ENCODE measurements at places on chromosomes 2 and 18.

- no peak for DNase-seq
These were observed 90.9 kb downstream of the PLA2R1 start for GRCh38 chr2:159971365-159972152.

DNA sequence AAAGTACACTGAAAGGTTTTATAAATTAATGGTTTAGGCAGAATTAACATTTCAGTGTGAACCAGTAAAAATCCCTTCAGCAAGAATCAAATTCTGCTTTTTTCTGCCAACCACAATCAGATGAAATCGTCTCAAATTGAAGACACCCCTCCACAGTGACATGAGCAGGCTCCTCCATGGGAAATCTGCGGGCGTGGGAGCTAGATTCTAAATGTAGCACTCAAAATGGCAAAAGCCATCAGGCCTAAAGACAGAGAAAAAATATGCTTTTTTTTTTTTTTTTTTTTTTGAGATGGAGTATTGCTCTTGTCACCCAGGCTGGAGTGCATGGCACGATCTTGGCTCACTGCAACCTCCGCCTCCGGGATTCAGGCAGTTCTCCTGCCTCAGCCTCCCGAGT is 55.8 kb upstream of the MRPS9 start:
- DNase-seq, result no peak

- peak; percentile 13 for DNase-seq
These were observed 33.8 kb downstream of the SMC6 start for GRCh38 chr2:17719562-17720371.

GRCh38 chr2:173300458-173300857 is 54.2 kb upstream of the CDCA7 start:
- peak; percentile 4 for DNase-seq

- no peak for DNase-seq
These were observed 1.0 kb downstream of the IRS1 start for GRCh38 chr2:226798422-226799210.

DNA sequence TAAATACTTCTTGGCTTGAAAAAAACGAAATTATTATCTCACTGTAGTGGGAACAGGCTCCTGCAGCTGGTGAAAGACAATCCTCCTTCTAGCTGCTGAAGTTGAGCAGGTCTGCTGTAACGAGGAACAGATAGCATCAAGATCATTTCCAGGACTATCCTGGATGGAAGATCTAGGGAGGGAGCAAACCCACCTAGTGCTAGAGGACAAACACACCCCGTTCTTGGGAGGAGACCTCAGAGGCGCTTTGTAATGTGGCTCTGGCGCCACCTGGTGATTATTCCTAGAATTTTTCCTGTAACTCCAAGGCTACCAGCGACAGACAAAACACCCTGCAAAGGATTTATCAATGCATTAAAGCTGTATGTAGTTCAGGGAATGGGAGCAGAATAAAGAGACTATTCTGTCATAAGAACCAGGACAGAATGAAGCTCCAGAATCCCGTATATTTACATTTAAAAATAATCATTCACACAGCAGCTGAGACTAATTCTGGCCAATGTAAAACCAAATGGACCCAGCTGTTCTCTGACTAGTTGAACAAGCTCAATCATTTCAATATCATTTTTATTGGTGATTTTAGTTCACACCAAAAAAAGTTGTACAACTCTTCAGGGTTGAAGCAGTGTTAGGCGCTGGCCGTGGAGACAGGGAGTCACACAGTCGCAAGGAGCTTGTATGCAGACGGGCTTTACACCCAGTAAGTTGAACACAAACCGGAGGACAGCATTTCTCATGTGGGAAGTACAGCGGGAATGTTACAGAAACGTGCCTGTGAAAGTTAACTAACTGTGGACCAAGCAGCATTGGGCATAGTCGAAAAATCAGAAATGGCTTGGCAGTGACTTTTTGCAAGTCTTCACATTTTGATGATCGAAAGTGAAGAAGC is 290.3 kb downstream of the TRIB2 start:
- peak; percentile 51 for DNase-seq

DNA sequence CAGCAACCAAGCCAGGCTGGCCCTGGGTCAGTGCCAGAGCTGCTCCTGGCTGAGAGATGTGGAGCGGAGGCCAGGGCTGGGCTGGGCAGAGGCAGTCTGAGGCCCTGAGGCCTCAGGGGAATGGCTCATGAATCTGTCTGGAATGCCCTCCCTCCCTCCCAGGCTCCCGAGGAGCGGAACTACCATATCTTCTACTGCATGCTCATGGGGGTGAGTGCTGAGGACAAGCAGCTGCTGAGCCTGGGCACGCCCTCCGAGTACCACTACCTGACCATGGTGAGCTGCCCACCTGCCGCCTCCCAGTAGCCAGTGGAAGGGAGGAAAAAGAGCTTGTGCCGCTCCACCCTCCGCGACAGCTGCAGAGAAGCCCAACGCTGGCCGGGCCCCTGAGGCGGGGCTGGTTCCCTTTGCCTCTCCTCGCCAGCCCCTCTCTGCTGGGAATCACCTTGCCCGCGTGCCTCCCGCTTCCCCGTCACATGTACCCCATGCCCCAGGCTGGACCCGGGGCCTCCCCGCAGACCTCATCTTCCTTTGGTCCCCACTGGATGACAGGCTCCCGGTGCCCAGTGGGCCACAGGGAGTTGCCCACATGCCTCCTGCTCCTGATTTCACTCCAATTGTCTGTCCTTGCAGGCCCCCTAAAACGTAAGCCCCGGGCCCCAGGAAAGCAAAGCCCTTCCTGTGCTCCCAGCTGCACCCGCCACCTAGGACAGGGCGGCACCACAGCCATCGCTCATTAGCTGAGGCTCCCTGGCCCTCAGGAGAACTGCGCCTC is 41.1 kb downstream of the MYO7B start:
- no peak for DNase-seq

- no peak for DNase-seq
These were observed 1.7 kb upstream of the USP14 start for GRCh38 chr18:156514-157230.

- DNase-seq, result no peak
These were observed 135.4 kb upstream of the APCDD1 start for GRCh38 chr18:10319026-10319425.

GRCh38 chr18:8006979-8007378 is 439.9 kb downstream of the PTPRM start:
- no peak for DNase-seq

GRCh38 chr2:71839826-71840225 is 307.8 kb downstream of the CYP26B1 start:
- no peak for DNase-seq

DNA sequence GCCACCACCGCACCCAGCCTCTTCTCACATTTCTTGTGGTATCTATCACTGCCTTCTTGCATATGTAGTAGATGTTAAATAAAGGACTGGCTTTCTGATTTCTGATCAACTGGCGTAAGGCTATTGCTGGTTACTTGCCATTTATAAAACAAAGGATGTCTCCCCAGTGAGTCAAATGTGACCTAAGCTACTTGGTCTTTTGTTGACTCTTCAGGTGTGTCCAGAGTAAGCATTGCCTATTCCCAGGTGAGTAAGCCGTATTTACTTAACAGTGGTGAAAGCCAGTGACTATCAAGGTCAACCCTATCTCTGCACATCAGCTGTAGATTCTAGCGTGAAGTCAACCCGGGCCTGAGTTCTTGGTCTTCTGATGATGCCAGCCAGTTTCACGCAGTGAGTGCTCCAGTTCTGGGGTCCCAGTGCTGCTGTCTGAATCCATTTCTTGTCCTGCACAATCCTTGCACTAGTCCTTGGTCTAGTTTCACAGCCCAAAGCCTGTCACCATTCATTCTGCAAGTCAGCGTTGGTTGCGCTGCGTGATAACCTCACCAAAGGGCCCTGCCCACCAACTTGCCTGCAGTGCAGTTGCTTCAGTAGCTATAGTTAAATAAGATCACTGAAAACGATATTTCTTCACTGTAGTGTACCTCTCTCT is 120.2 kb downstream of the GBX2 start:
- DNase-seq, result no peak

- no peak for DNase-seq
These were observed 5.9 kb upstream of the ATP5MC3 start for GRCh38 chr2:175187378-175187777.

DNA sequence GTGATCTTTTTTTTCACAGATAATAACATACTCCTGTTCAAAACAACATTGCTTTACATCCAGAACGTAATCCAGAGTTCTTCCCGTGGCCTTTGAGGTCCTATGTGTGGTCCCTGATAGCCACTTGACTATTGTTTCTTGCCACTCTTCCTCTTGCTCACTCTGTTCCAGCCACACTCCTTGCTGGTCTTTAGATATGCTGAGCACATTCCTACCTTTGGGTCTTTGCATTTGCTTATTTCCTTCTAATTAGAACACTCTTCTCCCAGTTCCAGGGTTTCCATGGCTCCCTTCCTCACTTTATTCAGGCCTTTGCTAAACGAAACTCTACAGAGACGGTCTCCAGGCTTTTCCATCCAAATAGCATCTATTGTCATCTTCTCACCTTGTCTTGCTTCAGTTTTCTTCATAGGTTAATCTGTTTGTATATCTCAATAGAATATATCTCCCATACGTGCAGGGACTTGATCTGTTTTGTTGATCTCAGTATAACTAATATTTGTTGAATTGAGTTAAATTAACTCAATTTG is 59.9 kb downstream of the ACSL3 start:
- no peak for DNase-seq

DNA sequence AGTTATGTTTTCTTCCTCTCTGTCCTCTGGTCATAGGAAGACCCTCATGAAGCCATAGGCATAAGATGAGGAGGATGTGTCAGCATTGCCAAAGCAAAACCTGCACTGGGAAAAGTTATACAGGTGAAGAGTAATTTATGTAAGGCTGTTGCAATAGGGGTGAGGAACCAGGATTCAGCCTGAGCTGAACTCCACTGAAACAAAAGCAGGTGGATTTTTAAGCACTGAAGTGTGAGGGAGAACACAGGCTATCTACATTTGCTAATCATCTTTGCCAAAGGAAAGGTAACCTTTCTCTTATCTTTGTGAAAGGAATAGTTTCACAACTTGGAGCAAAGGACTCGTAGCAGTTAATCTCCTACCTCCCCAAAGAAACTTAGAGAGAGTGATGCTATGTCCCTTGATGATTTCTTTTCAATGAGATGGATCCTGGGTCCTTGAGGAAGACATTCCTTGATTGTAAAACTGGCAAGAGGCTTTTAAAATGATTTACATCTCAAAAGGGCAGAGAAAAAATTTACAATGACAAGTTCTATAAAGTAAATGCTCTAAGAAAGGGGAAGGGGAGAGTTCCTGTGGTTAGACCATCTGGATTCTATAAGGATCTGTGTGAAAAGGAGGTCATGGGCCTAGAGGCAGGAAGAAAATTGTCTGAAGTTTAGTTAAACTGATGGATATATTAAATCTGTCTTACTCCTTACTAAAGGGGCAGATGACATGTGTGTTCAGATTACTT is 385.4 kb upstream of the CDH7 start:
- DNase-seq, result no peak

DNA sequence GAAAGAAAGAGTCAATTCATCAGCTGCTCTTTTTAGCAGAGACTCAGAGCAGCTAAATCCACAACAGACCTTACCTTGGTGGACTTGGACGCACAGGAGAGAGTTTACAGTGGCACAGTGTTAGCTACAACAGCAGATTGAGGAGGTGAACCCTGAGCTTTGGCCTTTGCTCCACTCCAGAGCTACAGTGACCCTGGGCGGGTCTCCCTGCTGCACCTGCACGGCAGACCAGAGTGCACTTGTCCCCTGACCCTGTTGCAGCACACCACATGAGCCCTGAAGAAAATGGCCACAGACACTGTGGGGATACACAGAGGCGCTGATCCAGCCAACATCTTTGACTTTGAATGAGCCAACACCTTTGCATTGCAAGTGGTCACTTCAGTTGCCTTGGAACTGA is 11.0 kb downstream of the SLC19A3 start:
- DNase-seq, result no peak

- no peak for DNase-seq
These were observed 18.9 kb downstream of the GNLY start for GRCh38 chr2:85712849-85713612.

- no peak for DNase-seq
These were observed 35.3 kb downstream of the NHEJ1 start for GRCh38 chr2:219125225-219125885.

- no peak for DNase-seq
These were observed 220.2 kb downstream of the ALPK2 start for GRCh38 chr18:58408665-58409064.

DNA sequence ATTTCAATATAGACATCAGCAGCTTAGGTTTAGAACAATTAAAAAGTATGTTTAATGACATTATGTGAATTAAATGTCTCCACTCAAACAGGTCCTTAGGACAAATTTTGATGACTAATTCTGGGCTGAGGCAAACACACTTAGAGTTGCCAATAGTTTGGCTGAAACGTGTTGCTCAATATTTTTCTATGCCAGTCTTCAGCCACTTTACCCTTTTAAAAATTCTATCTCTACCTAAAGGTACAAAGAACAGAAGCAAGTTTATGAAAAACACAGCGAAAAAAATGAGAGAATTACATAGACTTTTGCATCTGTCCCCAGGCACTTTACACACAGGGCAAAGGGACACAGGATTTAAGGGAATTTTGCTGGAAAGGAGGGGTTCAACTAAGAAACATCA is 4.5 kb downstream of the IDH1 start:
- no peak for DNase-seq

DNA sequence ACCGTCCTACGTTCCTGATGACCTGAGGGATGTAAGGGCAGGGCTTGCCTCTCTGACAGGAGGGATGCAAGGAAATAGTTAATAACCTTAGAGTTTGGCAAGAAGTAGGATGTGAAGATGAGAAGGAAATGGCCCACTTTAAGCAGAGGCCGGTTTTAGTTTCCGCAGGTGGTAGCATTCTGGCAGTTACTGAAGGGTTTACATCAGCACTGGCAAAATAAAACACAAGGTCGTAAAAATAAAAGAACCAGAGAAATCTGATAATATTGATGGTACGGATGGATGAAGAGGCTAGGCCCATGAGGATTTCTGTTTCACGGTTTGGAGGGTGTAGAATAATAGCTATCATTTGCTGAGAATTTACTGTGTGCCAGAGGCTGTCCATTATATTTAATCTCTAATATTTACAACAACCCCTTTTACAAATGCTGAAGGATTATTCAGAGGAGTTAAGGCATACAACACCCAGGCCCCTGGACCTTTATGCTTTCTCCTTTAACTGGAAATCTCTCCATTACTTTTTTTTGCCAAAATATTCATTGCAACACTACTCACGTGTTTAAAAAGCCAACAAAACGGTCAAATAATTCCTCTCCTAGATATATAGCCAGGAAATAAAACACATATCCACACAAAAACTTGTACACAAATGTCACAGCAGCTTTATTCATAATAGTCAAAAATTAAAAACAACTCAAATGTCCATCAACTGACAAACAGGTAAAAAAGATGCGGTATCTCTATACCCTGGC is 28.5 kb downstream of the DAPL1 start:
- DNase-seq, result no peak

All from NCI-H526 treated with DMSO at 0.1 percent for 48 hours (cell line).